ENCODE measurements at places on chromosomes 1 and 21.

- DNase-seq, result no peak
These were observed 71.0 kb downstream of the SIK1 start for GRCh38 chr21:43355925-43356289.

DNA sequence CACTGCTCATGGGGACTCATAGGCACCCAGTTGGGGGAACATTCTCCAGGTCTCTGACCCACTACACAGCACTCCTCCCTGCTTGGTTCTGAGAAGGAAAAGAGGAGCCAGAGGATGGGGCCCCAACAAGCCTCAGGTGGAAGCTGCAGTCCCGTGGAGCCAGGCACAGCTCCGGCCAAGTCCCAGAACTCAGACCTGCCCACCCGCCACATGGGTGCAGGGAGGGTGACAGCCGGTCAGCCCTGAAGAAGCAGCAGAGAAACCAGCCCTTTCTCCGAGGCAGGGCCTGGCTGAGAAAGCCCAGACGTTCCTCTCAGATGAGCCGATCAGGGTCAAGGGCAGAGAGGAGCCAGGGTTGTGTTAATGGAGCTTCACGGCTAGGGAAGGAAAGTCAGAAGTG is 106.5 kb downstream of the PRDM16 start:
- no peak for DNase-seq

- DNase-seq, result no peak
These were observed 258.7 kb upstream of the AJAP1 start for GRCh38 chr1:4395676-4396075.

- DNase-seq, result no peak
These were observed 394.8 kb upstream of the ESRRG start for GRCh38 chr1:217117973-217118465.
